Activated T-cell treated with anti-CD3 and anti-CD28 coated beads for 48 hours (primary cell): ENCODE measurements at places on chromosomes 12 and 14.

GRCh38 chr12:91123236-91123916, 12.1 kb upstream of the LUM start:
- no peak for DNase-seq

DNA sequence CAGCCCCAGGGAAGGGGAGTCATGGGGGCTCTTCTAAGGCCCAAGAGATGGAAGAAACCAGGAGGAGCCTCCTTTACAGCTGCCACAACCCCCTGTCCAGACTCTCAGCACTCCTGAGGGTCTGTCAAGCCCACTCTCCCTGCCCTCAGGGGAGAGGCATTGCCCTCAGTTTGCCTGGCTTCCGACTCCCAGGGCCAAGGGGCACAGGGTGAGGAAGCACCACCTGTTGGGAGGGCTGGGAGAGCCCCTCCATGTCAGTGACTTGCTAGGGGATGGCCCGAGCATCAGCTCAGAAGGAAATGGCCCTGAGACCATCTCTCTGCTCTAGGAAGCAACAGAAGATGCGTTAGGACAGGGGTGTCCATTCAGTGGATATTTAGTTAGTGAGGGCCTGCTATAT, 36.1 kb downstream of the LTBP2 start:
- DNase-seq: no peak

DNA sequence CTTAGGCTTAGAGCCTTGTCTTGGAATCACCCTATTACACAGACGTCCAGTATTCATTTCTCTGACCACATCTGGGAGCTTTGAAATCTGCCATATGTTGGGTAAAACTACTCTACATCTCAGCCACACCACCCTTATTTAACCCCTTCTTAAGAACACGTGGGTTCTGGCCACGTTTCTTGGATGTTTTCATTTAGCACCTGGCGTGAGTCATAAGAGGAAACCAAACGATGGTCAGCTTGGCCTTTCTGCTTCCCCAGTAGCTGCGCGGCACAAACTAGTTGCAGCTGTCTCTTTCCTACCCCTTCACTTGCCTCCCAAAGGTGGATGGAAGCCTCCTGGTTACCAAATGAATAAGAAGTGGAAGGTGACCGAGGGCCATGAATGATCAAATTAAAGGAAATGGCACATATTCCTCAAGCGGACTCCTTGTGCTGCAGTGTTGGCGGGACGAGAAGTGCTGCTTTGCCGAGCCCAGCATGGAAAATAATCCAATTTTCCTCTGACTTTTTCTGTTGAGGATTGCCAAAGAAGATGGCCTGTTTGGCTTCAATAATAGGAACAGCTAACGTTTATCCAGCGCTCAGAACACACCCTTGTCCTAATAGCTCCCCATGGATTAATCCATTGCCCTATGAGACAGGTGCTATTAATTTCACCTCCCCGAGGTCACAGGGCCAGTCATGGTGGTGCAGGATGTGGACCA, 154.1 kb downstream of the ZNF664 start:
- no peak for DNase-seq

- no peak for DNase-seq
Observed at GRCh38 chr12:103756443-103756842, 84.6 kb downstream of the NT5DC3 start.

DNA sequence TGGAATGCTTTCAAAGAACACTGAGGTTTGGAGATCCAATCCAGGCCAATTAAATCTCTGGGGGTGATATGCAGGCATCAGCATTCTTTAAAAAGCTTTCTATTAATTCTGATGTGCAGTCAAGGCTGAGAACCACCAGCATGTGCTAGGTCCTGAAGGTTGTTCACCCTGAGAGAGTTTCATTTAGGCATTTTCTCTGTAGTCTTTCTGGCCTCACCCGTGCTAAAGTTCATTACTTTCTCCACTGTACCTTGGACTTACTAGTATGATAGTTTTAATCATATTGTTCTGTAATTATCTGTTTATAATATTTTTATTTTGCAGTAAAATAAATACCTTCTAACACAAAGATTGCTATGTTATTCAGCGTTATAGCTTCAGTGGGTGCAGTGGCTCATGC, 32.9 kb downstream of the SOS2 start:
- no peak for DNase-seq

GRCh38 chr12:124151583-124151982, 143.3 kb upstream of the RFLNA start:
- DNase-seq: no peak

GRCh38 chr14:21205678-21206581, 50.1 kb upstream of the OR5AU1 start:
- no peak for DNase-seq

DNA sequence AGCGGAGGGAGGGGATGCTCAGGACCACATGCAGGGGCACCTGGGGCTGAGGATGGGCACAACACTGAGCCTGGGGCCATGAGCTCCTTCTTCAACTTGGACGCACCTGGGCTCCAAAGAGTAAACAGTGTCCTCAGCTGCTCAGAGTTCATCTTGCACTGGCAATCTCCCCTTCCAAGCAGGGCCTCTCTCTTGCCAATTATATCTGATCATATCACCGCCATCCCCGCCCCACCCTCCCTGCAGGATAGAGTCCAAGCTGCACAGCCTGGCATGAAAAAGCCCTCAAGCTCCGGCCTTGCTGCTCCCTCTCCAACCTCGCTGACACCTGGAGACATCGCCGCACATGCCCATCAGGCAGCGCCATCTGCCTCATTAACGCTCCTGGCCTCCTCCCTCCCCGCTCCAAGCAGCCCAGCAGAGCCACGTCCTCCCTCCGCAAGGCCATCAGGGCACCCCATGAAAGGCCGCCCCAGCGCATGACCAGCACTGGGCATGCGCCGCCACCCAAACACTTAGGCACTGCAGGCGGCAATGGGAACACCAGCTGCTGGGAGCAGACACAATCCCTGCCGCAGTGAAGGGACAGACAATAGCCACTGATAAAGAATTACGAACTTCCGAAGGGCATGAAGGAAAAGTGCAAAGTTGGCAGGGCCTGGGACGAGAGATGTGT, 88.8 kb downstream of the CHGA start:
- DNase-seq: no peak

GRCh38 chr12:59452259-59452658, 143.6 kb upstream of the SLC16A7 start:
- no peak for DNase-seq

- DNase-seq: no peak
Observed at GRCh38 chr14:46197856-46198255, 453.7 kb downstream of the RPL10L start.

- DNase-seq: peak; percentile 71
Observed at GRCh38 chr12:2752676-2753371, 41.9 kb upstream of the FKBP4 start.
